ENCODE measurements at places on chromosomes 11 and 22. TPM values are rescaled to one million over a fixed set of nuclear protein-coding genes. Genes with fewer than 3 reads are reported as not detected.
A peak's percentile ranks its signal among the peaks of the same experiment; 100 is the strongest.

GRCh38 chr11:102734650-102735049 is 9.9 kb upstream of the MMP8 start:
- no peak for DNase-seq

GRCh38 chr22:44661659-44662569 is 40.1 kb upstream of the PRR5 start:
- no peak for DNase-seq

The MS4A3 gene
- total RNA-seq = not detected

DNA sequence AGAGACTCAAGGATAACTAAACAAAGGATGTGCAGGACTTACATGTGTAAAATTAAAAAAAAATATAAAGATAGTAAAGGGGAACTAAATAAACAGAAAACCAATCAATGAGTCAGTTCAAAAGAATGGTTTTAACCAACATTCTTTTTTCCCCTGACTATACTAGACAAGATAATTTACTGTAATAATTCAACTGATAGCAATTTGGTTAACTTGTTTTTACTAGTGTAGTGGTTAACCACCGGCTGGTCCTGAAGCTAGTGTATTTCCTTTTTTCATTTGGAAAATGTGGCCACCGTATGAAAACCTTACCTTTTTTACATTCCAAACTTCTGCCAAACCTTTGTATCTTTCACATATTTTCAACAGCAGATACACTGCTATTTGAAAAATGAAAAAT is 123.1 kb downstream of the ARHGAP42 start:
- peak; percentile 76 for DNase-seq

- DNase-seq = no peak
Measured at GRCh38 chr11:126268361-126268707, 361 bp downstream of the SRPRA start.

DNA sequence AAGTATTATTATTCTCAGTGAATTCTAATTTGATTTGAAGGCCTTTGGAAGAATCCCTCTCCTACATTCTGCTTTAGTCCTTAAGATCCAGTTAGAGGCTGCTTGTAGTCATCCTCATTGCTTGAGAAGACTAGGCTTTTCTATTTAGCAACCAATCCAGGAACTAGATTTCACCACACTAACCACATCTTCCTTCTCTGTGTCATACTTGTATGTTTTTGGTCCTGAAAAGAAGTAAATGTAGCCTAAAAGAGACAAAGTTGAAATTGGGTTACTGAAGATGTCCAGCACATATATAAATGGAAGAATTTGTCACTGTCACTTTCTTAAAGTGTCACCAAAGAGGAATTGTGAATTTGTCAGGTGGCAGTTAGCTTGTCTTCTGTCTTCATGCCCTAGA is 46.6 kb upstream of the MMP7 start:
- peak; percentile 50 for DNase-seq

The SYTL2 gene
- 57.0 TPM for total RNA-seq

DNA sequence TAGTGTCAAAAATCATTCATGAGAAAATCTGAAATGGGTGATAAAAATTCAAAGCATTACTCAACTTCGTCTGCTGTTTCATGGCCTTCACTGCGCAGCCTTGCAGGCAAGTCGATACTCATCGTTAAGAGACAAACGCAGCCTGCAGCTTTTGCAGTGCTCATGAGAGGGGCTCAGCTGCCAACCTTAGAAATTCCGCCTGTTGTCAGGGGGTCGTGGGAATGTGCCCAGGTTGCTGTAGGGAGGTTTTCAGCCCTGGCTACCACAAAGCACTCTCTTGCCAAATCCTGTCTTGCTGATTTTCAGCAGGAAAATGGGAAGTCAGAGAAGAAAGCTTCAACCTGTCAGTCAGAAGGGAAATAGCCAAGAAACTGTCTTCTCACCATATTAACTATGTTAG is 25.4 kb upstream of the GRAMD1B start:
- no peak for DNase-seq

GRCh38 chr11:12123273-12123672 is 12.9 kb downstream of the MICAL2 start:
- DNase-seq = peak; percentile 75

DNA sequence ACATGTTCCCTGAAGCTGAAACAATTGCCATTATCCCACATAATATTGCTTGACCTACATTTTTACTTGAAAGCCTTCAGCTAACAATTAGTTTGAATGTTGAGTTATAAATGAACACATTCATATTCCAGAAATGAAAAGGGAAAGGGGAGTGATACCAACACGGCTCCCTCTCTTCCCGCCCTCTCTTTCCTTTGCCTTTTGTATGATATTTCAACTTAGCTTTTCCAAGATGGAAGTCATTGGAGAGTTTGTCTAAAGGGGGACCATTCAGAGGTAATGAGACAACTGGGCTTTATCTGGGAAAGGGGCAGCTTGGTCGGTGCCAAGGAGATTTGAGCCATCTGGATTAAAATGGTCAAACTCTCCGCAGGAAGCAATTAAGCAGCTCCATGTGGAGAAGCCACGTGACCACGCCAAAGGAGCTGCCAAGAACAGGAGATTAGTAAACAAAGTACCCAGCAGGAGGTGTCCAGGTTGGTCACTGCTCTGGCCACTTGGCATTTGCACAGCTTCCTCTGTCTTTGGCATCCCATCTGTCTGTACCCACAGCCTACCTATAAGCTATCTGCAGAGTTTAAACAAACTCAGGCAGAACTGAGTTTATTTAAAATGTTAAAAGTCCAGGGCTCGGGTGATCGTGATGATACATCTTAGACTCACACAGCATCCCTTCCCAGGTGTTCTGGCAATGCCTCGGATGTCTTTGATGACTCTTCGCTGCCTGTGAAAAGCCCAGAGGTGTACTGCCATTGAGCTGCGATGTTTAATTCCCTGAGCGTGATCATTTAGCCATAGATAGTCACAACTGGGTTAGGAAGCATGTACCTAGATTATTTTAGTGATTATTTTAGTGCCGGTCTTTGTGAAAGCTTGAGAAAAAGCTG is 735.9 kb downstream of the NTM start:
- peak; percentile 84 for DNase-seq

The SLC17A6 gene
- not detected for total RNA-seq

DNA sequence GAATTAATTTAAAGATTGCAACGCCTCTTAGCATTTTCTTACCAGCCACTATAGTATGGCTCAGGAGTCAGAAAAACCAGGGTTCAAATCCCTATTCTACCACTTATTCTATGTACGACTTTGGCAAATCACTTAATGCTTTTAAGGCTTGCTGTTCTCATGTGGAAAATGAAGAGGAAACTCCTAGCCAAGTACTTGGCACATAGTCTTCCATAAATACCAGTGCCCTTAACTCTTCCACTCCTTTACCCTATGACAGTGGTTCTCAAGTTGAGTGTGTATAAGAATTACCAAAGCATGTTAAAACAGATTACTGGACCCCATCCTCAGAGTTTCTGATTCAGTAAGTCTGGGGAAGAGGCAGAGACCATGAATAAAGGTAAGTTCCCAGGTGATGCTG is 107.6 kb downstream of the RBFOX2 start:
- no peak for DNase-seq

DNA sequence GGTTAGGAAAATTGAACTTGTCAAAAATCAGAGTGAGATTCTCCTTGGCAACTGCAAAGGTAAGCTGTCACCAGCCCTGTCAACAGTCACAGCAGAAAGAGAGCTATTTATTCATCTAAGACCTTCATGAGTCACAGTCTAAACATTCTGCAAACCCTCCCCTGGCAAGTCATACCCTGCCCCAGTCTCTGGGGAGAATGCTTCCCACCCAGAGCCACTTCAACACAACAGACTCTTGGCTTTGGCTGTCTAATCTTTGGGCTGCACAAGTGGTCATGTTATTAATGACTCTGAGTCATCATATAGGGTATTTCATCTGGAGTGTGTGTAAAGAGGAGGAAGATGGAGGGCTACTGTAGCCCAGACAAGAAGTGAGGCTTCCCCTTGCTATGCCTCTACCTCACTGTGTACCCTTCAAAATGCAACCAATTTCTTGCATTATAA is 153.4 kb downstream of the CCDC34 start:
- peak; percentile 97 for DNase-seq

GRCh38 chr11:107825875-107826274 is 32.7 kb downstream of the SLC35F2 start:
- DNase-seq = no peak

The PNPLA3 gene
- 7.6 TPM for total RNA-seq

The HORMAD2 gene
- total RNA-seq = not detected

DNA sequence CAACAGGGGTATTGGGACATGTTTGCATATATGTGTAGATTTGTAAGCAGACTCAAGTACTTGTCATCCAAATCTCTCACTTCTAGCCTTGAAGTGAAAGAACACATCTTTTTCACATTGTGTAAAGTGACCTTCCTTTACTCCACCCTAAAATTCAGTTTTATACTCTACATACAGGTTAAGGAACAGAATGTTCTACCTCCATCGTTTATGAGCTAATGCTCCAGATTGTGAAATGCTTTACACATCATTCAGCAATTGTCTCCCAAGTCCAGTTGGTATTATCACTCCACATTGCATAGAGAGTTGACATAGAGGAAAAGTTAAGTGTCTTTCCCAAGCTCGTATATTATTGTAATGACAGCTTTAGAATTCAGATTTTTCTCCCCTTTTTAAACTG is 46.1 kb upstream of the BLID start:
- no peak for DNase-seq

Measured in RPMI7951 (cell line).